Natural killer cell treated with Interleukin-12 subunit alpha and Interleukin-12 subunit beta and Interleukin-15 and Interleukin-18, amount 100 ng/mL, for 72 hours (primary cell): ENCODE measurements at places on chromosomes 2 and 18. TPM values are rescaled to one million over a fixed set of nuclear protein-coding genes. Genes with fewer than 3 reads are reported as not detected.

Gene SLC19A3
- total RNA-seq: not detected

DNA sequence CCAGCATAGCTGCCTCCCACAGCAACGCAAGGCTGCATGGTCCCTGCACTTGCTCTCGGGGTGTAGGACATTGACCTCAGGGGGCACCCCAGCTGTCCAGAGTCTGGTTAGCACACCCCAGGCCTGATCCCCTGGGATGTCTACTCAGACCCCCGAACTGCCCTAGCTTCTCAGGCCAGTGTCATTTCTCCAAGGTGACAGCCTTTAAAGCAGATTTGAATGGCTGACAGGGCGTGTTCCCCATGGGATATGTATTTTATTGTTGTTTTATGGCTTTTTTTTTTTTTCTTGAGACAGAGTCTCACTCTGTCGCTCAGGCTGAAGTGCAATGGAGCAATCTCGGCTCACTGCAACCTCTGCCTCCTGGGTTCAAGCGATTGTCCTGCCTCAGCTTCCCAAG is 40.8 kb upstream of the PTMA start:
- no peak overlapping the region for H3K27ac ChIP-seq
- peaks cover 12% of the 10 kb centered on the region for H3K4me1 ChIP-seq
- H3K27me3 ChIP-seq: no peaks in the 10 kb centered on the region
- H3K4me3 ChIP-seq: no peak overlapping the region
- no peak for DNase-seq
- no peaks in the 10 kb centered on the region for H3K36me3 ChIP-seq

GRCh38 chr2:207530160-207531031 is 634 bp downstream of the CREB1 start:
- H3K4me1 ChIP-seq: peaks cover 41% of the 10 kb centered on the region
- H3K27ac ChIP-seq: peak overlapping the region; percentile 96
- H3K36me3 ChIP-seq: peaks cover 17% of the 10 kb centered on the region
- H3K27me3 ChIP-seq: no peaks in the 10 kb centered on the region
- peak; percentile 72 for DNase-seq

DNA sequence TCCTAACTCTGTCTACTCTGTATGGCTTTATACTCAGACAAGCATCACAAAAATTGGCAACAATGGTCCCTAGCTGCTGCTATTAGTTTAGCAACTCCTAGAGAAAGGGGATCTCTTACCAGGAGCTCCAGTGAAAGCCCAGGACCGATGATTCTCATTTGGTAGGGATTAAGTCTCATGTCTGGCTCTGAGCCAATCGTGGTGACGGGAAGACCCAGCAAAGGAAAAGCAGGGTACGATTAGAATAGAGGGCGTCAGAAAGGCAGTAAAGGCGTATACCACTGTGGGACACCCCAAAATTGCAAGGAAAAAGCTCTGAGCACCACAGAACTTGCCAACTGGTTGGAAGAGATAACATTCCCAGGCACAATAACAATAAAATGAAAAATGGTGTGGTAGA is 129.5 kb downstream of the MTCL1 start:
- no peak overlapping the region for H3K27ac ChIP-seq
- no peaks in the 10 kb centered on the region for H3K4me1 ChIP-seq
- no peak overlapping the region for H3K4me3 ChIP-seq

DNA sequence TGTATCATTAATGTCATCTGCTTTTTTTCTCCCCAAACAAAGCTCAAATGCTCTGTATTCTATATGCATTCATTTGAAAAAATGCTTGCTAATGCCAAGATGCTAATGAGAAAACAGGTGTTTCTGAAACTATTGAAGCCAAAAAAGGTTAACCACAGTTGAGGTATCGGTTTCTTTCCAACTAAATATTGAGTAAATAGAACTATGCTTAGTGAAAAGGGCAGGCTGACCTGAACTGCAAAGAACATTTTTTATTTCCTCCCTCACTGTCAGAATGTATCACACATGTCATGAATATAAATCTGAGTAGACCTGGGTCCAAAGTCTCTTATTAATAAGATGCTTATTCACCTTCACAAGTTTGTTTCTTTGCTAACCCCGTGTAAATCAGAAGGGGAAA is 866.6 kb downstream of the CPS1 start:
- H3K4me1 ChIP-seq: no peaks in the 10 kb centered on the region
- H3K27ac ChIP-seq: no peak overlapping the region
- DNase-seq: no peak
- H3K36me3 ChIP-seq: no peaks in the 10 kb centered on the region

Gene ANKRD53
- not detected for total RNA-seq

DNA sequence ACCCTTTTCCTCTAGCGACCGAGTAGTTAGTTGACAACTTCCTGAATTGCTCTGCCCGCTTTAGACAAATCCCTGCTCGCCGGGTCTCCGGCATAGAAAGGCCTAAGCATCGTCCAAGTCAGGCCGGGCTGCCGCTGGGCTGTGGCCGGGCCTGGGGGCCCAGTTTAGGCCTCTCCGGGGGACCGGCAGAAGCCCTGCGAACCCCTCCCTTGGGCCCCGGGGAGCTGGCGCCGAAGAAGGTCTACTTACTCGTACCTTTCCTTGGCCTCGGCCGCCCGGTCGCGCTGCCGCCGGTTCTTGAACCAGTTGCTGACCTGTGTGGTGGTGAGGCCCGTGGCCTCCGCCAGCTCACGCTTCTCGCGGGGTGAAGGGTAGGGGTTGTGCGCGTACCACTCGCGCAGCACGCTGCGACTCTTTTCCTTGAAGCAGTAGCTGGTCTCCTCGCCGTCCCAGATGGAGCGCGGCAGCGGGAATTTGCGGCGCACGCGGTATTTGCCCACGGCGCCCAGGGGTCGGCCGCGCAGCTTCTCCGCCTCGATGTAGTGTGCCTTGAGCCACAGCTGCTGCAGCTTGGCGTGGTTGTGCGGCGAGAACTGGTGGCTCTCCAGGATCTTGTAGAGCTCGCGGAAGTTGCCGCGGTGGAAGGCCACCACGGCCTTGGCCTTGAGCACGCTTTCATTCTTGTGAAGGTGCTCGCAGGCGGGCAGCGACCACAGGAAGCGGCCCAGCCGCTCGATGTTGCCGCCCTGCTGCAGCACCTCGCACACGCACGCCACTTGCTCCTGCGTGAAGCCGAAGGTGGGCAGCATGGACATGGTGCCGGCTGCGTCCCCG is 739 bp downstream of the SIX2 start:
- H3K36me3 ChIP-seq: no peaks in the 10 kb centered on the region
- H3K27me3 ChIP-seq: peaks cover 49% of the 10 kb centered on the region
- peak; percentile 34 for DNase-seq
- H3K27ac ChIP-seq: no peak overlapping the region
- H3K4me3 ChIP-seq: peak overlapping the region; percentile 39

GRCh38 chr2:232634206-232635150 is 1.1 kb downstream of the EFHD1 start:
- H3K4me1 ChIP-seq: peaks cover 5% of the 10 kb centered on the region
- H3K4me3 ChIP-seq: no peak overlapping the region
- H3K27me3 ChIP-seq: peaks cover 51% of the 10 kb centered on the region
- H3K36me3 ChIP-seq: no peaks in the 10 kb centered on the region

DNA sequence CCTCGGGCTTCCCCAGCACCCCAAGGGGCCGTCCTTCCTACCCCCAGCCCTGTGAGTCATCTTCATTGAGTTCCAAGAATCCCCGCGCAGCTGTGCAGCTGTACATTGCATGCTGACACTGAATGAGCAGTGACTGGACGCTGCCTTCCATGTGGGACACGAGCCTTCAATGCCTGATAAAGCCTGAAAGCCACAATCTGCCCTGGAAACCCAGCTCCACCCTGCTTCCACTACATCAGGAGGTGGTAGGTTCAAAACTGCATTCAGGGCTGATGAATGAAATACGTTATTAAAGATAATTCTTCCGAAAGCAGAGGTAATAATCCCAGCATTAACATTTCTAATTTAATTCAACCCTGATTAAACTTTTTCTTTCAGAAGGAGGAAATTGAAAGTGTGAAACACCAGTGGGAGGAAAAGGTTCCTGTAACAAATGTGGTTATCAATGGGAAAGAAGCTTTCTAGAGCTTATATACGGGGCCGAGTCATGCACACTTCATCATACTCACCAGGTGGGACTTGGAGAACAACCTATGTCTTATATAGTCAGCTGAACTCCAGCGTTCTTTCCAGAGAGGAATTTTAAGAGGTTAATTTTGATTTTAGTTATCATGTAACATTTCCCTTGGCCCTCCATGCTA is 360.1 kb downstream of the LPIN1 start:
- peaks cover 6% of the 10 kb centered on the region for H3K36me3 ChIP-seq
- no peak overlapping the region for H3K4me3 ChIP-seq
- no peak for DNase-seq
- peaks cover 10% of the 10 kb centered on the region for H3K27me3 ChIP-seq
- H3K4me1 ChIP-seq: peaks cover 23% of the 10 kb centered on the region

Gene TRAK2
- 29.9 TPM for total RNA-seq

GRCh38 chr2:80291656-80292055 is 12.9 kb downstream of the LRRTM1 start:
- H3K27ac ChIP-seq: no peak overlapping the region
- H3K36me3 ChIP-seq: no peaks in the 10 kb centered on the region
- no peak overlapping the region for H3K4me3 ChIP-seq
- no peaks in the 10 kb centered on the region for H3K4me1 ChIP-seq
- DNase-seq: no peak
